ENCODE measurements at places on chromosomes 3 and 15.

DNA sequence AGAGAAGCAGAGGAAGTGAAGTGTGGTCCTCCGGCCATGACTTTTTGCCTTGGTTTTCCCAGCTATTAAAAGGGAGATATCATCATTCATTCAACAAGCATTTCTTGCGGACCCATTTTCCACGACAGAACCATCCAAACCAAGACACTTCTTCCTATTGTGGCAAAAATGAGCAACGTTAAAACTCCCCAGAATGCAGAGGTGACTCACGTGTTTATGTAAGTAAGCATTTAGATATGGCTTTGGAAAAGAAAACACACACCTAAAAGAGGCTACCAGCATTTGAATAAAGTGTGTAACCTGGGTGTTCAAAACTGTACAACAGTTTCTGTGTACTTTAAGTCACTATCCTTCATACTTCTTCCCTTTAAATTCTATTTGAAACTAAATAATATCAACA is 181.3 kb downstream of the RORA start:
- peak; percentile 7 for DNase-seq

- DNase-seq = peak; percentile 24
These were observed 90.5 kb downstream of the FAM227B start for GRCh38 chr15:49530092-49530491.

GRCh38 chr3:853489-853888 is 239.3 kb upstream of the CNTN6 start:
- DNase-seq = no peak

GRCh38 chr3:177357352-177358090 is 160.2 kb upstream of the TBL1XR1 start:
- peak; percentile 98 for DNase-seq
